ENCODE measurements at places on chromosomes 3 and 15. TPM values are rescaled to one million over a fixed set of nuclear protein-coding genes. Genes with fewer than 3 reads are reported as not detected.

SEMA7A gene
- total RNA-seq = 1.1 TPM

GANC gene
- total RNA-seq = 20.7 TPM

CCDC13 gene
- not detected for total RNA-seq

CHRM5 gene
- total RNA-seq = not detected

MAP1A gene
- total RNA-seq = 95.3 TPM

SPINK8 gene
- not detected for total RNA-seq

SLC9A9 gene
- 2.5 TPM for total RNA-seq

ROBO2 gene
- 2.8 TPM for total RNA-seq

ZNF774 gene
- total RNA-seq = 3.2 TPM

DNA sequence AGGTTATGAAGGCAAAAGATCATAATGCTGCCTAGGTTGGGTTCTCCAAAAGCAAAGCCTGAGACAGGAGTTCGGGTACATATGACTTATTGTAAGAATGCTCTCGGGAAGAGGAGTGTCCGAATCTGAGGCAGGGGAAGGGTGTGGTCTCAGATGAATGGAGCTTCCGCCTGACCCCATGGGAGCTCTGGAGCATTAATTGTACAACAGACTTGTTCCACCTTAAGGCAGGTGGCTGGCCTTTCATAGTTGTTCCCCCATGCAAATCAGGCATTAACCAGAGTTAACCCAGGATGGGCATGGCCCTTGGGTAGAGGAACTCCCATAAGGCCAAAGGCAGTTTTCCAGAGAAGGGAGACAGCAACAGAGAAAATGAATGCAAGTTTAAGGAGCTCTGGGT is 170.6 kb downstream of the MYRIP start:
- DNase-seq = no peak

GRCh38 chr3:100354850-100355249 is 20.3 kb downstream of the NIT2 start:
- DNase-seq = no peak

- DNase-seq = no peak
These were observed 42.9 kb downstream of the MUC4 start for GRCh38 chr3:195768831-195769303.

DNA sequence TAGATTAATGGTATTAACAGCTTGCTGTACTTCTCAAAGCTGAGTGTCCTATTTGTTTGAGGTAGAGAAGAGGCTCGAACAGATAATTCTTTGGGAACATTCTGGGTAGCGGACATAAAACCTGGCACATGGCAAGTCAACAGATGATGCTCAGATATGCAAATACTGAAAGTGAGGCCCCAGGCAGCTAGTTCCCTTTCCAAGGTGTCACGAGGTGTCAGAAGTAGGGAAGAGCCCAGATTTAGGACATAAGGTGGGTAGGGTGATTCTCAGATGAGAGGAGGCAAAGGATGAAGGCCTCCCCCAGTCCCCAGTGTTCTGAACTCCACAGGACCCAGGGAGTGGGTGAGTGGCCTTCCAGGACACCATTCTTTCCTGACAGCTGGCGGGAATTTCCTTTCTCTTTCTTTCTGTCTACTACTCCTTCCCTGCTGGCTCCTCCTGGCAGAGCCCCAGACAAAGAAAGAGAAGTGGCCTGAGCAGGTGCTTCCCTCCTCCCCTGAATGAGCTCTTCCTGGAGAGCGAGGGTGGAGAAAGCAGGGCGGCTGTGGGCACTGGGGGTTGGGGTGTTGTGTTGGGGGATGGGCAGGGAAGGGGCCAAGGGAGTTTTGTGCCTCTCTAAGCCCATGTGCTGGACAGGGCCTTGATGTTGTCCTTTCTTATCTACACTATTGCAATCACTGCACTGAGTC is 87.5 kb downstream of the CORO2B start:
- DNase-seq = no peak

GRCh38 chr3:65871305-65872141 is 167.2 kb downstream of the MAGI1 start:
- no peak for DNase-seq

GRCh38 chr3:141370065-141370533 is 1.8 kb downstream of the ZBTB38 start:
- DNase-seq = no peak

DNA sequence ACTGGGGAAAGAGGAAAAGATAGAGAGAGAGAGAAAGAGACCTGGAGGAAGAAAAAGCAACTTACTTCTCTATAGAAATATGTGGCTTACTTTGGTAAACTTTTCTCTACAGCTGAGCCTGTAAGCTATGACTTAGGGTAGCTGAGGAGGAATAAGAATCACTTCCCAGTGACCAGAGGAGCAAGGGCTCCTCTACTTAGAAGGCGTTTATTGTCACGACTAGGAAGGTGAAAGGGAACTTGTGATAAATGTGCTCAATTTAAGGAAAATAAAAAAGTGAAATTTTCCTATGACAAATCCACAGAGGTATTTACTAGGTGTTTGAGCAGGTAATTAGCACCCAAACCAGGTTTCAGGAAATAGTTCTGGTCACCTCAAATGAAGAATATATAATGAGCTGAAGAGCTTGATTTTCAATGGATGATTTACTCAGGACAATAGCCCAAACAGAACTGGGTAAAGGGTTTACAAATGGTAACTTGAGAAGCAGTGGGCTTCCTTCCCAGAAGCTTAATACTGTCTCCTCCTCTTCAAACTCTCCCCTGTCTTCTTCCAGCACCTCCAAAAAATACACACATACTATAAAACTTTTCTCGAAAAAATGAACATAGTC is 46.1 kb downstream of the SOX2 start:
- no peak for DNase-seq

- DNase-seq = no peak
These were observed 67.2 kb downstream of the EIF4E3 start for GRCh38 chr3:71657831-71658530.

DNA sequence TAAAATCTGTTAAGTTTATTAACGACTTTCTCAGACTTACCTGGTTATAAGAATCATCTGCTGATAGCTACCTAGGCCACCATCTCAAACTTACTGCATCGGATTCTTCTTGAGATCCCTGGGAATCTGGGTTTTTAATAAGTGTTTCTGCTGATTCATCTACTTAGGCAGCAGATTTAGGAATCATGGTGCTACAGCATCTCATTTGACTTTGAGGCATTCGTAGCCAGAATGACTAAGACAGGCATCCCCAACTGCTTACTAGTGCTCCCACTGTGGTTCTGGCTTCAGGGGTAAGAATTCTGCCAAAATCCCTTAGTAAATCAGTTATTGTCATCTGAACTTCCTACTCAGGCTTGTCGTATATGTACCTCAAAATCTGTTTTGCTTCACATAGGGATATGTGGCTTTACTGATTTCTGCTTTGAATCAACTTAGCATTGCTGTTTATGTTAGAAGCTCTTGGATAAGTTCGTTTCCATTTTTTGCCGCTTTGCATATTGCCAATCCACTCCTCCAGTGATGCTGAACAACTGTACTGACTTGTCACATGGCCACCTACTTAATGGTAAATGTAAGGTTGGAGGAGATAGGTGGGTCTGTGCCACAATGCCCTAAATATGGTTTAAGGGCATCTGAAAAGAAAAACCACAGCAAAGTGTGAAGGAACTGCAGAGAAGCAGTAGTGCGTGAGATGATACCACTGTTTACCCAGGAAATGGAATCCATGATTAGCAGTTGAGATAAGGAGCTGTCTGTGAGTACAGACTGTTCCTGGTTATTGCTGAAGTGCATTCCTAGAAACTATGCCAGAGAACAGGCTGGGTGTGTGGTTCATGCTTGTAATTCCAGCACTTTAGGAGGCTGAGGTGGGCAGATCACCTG is 60.3 kb downstream of the MAP6D1 start:
- no peak for DNase-seq
